ENCODE measurements at places on chromosomes 3 and 15.
A peak's percentile ranks its signal among the peaks of the same experiment; 100 is the strongest.

DNA sequence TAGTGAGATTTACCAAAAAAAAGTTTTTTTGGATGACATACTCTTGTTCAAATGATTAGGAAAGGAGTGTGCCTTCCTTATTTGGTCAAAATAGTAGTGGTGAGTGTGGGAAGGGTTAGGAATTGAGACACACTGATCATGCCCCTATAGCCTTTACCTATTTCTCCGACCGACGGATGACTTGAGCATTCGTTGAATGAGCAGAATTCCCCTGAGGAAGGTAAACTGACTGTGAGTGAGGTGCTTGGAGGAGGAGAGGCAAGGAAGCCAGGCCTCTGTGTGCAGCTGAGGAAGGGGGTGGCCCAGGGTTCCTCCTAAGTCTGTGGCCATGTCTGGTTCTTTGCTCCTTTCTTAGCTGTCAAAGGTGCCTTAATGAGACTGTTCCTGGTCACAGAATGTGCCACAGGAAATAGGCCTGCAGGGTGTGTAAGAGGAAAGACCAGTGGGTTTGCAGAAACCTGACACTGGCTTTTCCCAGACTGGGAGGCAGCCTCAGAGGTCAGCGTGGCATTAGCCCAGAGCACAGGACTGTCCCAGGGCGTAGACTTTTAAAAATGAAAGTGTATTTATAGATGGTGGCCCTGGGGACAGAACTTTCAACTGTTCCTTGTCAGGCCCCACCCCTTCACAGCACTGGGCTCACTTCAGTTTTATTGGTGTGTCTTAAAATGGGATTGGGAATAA, 307.7 kb upstream of the C2CD4B start:
- DNase-seq = no peak

- no peak for DNase-seq
Observed at GRCh38 chr3:40477666-40478065, 744 bp downstream of the ZNF619 start.

DNA sequence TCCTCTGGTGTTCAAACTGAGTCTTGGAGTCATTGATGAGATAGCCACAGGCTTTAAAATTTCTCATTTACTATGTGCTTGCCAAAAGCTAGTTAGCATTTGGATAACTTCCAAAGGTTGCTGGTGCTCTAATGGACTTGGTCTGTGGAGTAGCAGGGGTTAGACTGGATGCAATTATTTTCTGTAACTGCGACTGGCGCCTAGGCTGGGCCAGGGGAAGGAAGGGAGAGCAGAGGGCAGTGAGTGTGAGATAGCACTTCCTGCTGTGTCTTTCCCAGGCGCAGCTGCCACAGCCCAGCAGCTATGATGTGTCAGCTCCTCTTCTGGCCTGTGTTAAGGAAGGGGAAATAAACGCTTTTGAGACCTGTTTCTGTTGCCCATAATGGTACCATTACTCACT, 98.6 kb downstream of the MYRIP start:
- no peak for DNase-seq

GRCh38 chr3:17980863-17981262, 238.4 kb upstream of the TBC1D5 start:
- no peak for DNase-seq

GRCh38 chr3:11612515-11613188, 31.1 kb downstream of the VGLL4 start:
- DNase-seq = no peak

- no peak for DNase-seq
Observed at GRCh38 chr3:38996193-38996592, 55.6 kb downstream of the SCN11A start.

GRCh38 chr15:40739047-40739446, 16.0 kb downstream of the RMDN3 start:
- DNase-seq = no peak

GRCh38 chr15:83065431-83065830, 1.6 kb downstream of the BTBD1 start:
- DNase-seq = no peak

- no peak for DNase-seq
Observed at GRCh38 chr15:81303244-81304225, 20.4 kb downstream of the STARD5 start.

DNA sequence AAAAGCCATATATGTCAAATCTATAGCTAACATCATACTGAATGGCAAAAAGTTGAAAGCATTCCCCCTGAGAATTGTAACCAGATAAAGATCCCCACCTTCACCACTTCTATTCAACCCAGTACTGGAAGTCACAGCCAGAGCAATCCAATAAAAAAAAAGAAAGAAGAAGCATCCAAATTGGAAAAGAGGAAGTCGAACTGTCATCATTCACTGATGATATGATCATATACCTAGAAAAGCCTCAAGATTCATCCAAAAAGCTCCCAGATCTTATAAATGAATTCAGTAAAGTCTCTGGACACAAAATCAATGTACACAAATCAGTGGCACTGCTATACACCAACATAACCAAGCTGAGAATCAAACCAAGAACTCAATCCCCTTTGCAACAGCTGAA, 97.4 kb downstream of the CBLB start:
- no peak for DNase-seq

GRCh38 chr3:13294442-13295351, 125.4 kb downstream of the NUP210 start:
- no peak for DNase-seq

GRCh38 chr3:13042127-13042701, 31.0 kb downstream of the IQSEC1 start:
- DNase-seq = no peak

GRCh38 chr3:152825566-152825965, 9.4 kb upstream of the P2RY1 start:
- no peak for DNase-seq

GRCh38 chr15:50503144-50503543, 43.3 kb downstream of the USP50 start:
- DNase-seq = no peak

- DNase-seq = no peak
Observed at GRCh38 chr3:45987368-45988291, 8.0 kb downstream of the FYCO1 start.

GRCh38 chr3:143158014-143158988, 38.7 kb downstream of the CHST2 start:
- no peak for DNase-seq

GRCh38 chr3:31804251-31805051, 176.6 kb downstream of the OSBPL10 start:
- no peak for DNase-seq

GRCh38 chr15:100531823-100532327, 3.1 kb upstream of the CERS3 start:
- DNase-seq = no peak

DNA sequence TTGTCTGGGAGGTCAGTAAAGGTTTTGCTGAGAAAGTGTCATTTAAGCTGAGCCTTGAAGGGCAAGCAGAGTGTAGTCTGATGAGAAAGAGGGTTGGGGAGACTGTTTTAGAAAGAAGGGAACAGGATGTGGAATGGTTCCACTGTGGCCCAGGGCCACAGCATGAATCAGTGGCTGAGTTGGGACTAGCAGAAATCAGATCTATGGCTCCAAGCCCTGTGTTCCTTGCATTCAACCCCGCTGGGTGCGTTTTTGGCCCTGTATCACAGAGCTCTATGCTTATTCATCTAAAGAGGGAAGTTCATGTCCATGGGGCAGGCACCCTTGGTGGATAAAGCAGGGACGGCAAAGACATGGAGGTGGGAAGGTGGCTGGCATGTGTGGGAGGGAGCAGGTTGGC, 151.3 kb downstream of the CACNA1D start:
- no peak for DNase-seq

- DNase-seq = no peak
Observed at GRCh38 chr15:85785887-85786780, 8.6 kb downstream of the KLHL25 start.

DNA sequence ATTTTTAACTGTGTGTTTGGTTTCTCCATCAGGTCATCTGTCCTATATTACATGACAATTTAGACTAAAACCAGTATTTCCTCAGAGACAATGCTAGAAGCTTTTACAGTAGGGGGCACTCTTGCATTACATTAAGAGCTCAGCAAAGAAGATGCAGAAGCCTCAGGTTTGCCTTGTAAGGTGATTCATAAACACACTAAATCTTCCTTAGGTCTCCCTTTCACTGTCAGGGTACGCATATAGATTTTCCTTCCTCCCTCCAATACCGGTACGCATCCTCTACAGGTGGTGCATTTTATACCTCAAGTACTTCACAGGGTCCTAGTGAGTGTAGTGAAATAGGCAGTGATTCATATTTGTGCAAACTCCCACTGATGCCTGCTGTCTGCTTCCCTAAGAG, 46.5 kb downstream of the CD86 start:
- no peak for DNase-seq

- no peak for DNase-seq
Observed at GRCh38 chr15:68372291-68372811, 59.6 kb downstream of the ITGA11 start.

DNA sequence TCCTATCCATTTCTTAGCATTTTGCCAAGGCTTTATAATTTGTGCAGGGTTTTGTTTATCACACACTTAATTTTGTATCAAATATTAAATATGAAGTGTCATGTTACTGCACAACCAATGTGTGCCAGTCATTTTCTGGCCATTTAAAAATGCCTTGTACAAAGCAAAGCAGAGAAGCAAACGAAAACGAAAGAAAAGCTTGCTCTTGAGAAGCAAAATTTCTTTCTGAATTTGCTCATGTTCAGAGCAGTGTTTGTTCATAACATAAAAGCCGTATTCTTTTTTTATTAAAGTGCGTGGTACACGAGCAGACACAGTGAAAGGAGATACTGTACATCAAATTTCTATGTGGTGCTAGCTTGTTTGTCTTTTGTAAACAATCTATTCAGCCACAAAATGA, 792.6 kb downstream of the NAALADL2 start:
- DNase-seq = no peak

- DNase-seq = peak; percentile 3
Observed at GRCh38 chr15:80367094-80367493, 37.1 kb upstream of the ARNT2 start.

- DNase-seq = no peak
Observed at GRCh38 chr3:42159147-42159546, 68.0 kb downstream of the TRAK1 start.

DNA sequence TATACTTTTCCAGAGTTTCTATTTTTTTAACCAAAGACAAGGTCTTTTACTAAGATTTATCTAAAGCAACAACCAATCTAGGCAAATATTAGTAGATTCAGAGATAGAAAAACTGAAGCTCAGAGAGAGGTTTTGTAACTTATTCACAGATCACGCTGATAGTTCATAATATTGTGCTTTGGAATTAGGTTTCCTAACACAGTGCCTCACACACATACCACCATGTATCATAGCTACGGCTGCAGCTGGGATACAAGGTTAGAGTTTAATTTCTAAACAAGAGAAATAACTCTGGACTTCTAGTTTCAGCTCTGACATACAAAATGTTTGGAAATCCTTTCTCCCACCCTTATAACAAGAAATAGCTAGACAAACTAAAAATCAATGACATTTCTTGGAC, 565.7 kb downstream of the PYDC2 start:
- DNase-seq = no peak

- DNase-seq = no peak
Observed at GRCh38 chr15:73805504-73806089, 52.4 kb upstream of the INSYN1 start.

DNA sequence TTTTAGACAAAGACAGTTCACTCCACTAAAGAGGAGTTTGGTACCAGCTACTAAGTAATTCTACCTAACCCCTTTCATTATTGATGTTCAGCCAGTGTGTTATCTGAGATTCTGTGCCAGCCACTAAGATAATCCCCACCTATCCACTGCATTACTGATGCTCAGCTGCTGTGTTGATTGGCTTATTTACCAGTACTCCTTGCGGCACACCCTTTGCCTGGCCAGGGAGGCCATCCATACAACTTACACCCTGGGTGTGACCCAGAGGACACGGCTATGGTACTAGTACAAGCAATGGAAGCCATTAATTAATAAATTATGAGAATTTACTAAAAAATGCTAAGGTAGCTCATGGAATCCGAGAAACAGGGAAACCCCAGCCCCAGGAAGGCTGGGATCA, 290.7 kb upstream of the CTNNB1 start:
- no peak for DNase-seq

GRCh38 chr15:57496946-57497869, 94.5 kb upstream of the MYZAP start:
- DNase-seq = no peak

DNA sequence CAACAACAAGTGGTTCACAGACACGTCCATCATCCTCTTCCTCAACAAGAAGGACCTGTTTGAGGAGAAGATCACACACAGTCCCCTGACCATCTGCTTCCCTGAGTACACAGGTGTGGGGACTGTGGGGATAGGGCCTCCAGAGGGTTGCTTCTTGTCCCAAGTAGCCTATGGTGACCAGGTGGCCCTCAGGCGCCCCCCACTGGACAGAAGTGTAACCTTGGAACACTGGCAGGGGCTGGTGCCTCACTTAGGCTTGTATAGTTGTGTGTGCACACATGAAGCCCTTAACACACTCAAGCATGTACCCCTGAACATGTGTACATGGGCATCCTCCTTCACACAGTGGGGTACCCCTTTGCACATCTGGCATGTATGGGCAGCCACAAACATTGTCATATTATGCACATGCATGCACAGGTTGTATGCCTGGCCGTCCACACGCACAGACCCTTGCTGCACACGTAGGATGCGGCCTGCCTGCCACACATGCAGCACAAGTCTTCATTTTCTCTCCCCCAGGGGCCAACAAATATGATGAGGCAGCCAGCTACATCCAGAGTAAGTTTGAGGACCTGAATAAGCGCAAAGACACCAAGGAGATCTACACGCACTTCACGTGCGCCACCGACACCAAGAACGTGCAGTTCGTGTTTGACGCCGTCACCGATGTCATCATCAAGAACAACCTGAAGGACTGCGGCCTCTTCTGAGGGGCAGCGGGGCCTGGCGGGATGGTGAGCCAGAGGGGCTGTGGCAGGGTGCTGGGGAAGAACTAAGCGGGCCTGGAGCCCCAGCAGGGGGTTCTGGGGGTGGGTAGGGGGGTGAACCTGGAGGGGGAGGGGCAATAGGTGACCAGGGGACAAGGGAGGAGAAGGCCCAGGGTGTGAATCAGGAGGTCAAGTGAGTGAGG, 11.7 kb upstream of the SEMA3B start:
- peak; percentile 34 for DNase-seq

- DNase-seq = no peak
Observed at GRCh38 chr15:42141246-42141645, 15.2 kb downstream of the PLA2G4F start.

GRCh38 chr15:65395567-65396202, 17.9 kb upstream of the IGDCC3 start:
- DNase-seq = no peak

DNA sequence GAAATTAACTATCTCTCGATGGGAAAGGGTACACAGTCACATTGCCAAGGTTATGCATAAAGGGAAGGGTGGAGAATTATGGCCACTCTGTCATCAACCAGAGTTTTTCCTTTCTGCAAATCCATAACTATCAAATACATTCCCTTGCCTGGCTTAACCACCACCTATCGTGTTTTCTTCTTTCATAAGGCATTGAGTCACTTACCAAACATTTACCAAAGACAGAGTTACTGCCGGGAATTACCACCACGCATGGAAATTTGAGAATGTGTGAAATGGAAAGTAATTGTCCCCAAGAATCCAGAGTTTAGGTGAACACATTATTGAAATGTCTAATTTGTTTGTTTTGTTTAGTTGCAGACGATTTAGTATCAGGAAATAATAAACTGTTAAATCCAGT, 134.3 kb upstream of the LRRN1 start:
- no peak for DNase-seq

All from stimulated activated CD8-positive, alpha-beta memory T cell treated with anti-CD3 and anti-CD28 coated beads, Interleukin-2, amount 100 ng/mL, for 48 hours (primary cell).